ENCODE measurements at places on chromosomes 13 and 19.

- DNase-seq = no peak
Observed at GRCh38 chr13:100363874-100364273, 224.7 kb downstream of the GGACT start.

DNA sequence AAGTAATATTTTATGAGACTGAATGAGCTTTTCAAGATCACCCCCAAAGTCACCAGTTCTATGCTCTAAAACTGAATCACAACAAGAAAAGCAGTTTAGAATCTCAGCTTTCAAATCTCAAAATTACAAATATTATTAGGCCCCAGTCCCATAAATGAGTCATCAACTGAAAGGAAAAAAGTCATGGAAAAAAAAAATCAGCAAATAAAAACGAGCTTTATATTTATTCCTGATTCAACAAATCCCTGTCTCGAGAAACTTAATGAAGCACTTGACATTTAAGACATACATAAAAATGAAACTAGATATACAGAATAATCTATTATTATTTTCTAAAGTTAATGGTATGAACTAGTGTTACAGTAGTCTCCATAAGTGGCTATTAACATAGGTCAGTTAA, 203.0 kb downstream of the DIAPH3 start:
- no peak for DNase-seq

GRCh38 chr13:106521095-106521799, 14.2 kb downstream of the EFNB2 start:
- no peak for DNase-seq

GRCh38 chr13:46527237-46527636, 25.7 kb upstream of the LRCH1 start:
- DNase-seq = no peak

DNA sequence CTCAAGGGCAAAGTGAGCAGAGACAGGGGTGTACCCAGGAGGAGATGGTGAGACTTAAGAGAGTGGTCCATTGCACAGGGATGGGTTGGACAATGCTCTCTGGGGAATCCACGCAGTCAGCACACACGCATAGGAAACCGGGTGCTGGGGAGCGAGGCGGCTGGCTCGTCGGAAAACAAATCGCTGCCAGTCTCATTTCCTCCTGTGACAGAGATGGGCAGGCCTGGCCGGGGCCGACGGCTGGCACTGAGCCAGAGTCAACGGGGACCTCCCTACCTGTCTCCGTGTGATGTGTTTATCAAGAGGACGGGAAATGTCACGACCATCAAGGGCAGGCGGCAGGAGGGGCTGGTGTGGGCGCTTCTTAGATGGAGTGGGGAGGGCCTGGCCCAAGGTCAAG, 27.3 kb downstream of the PTPRS start:
- no peak for DNase-seq

DNA sequence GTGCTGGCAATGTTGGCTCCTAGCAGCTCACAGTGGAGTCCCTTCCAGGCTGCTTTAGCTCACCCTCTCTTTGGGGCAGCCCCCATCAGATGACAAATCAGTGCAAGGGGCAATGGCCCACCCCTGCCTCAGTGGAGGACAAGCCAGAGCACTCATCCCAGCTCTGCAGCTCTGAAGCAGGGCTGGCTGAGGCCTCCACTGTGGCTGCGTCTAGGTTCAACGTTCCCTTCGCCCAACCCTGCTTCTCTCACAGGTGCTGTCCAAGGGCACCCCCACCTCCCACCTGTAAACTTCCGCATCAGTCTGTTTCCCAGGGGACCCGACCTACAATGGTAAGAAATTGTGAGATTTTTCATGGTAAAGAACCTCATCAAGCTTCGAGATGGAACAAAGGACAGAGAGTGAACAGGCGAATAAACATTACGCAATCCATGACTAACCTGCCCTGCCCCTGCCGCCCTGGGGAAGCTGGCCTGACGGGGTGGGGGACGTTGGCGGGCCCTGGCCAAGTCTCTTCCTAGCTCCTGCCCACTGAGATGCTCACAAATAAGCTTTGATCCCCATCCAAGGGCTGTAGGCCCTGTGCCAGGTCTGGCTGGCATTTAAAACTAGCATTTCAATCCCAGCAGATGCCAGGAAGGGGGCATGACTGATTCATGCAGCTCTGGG, 40.5 kb downstream of the DZIP1 start:
- DNase-seq = no peak

- no peak for DNase-seq
Observed at GRCh38 chr13:29522044-29522685, 73.3 kb downstream of the SLC7A1 start.

DNA sequence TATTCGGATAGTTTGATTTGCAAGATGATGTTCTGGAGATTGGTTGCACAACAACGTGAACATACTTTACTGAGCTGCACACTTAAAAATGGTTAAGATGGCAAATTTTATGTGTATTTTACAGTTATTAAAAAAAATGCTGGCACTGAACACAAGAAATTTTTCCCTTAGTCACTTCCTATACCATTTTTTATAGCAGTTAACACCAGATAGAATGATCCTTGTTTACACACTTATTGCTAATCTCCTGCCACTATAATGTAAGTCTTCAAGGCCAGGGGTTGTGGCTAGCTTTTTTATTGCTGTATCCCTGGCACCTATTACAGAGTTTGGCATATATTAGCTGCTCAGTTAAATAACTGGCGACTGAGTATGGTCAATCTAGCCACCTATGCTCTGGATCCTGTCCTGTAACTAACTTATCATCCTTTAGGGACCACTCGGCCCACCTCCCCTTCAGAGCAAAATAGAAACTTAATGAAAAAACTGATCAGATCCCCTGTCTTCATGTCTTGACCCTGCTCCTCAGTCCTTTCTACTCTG, 2.0 kb upstream of the EBPL start:
- no peak for DNase-seq

- no peak for DNase-seq
Observed at GRCh38 chr13:74485757-74486156, 351.6 kb upstream of the KLF12 start.

- DNase-seq = no peak
Observed at GRCh38 chr19:54317108-54317964, 4.4 kb upstream of the LILRA5 start.

GRCh38 chr19:28656644-28657043, 556.3 kb downstream of the UQCRFS1 start:
- no peak for DNase-seq

- DNase-seq = no peak
Observed at GRCh38 chr13:86080340-86080995, 281.2 kb upstream of the SLITRK6 start.

- no peak for DNase-seq
Observed at GRCh38 chr13:76758738-76759137, 127.5 kb downstream of the KCTD12 start.

- DNase-seq = no peak
Observed at GRCh38 chr19:16309643-16310042, 15.0 kb upstream of the KLF2 start.

DNA sequence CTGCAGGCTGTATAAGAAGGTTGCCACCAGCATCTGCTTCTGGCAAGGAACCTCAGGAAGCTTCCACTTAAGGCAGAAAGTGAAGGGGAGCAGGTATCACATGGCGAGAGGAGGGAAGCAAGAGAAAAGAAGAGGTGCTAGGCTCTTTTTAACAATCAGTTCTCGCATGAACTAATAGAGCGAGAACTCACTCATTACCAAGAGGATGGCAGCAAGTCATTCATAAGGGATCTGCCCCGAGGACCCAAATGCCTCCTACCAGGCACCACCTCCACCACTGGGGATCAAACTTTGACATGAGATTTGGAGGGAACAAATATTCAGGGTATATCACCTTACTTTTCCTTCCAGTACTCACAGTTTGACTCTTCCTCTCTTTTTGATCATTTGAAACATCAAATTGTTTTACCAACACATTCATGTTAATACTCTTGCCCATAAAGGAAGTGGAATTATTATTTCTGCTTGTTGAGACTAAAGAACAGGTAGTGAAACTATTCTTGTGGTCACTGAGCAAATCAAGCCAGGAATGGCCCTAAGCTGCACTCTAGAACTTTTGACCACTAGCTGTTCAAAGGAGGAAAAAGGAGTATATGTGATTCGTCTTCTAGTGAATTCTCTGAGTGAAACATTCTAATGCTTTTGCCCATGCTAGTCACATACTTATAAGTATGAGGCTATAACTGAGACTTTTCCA, 45.0 kb downstream of the LACC1 start:
- DNase-seq = no peak

DNA sequence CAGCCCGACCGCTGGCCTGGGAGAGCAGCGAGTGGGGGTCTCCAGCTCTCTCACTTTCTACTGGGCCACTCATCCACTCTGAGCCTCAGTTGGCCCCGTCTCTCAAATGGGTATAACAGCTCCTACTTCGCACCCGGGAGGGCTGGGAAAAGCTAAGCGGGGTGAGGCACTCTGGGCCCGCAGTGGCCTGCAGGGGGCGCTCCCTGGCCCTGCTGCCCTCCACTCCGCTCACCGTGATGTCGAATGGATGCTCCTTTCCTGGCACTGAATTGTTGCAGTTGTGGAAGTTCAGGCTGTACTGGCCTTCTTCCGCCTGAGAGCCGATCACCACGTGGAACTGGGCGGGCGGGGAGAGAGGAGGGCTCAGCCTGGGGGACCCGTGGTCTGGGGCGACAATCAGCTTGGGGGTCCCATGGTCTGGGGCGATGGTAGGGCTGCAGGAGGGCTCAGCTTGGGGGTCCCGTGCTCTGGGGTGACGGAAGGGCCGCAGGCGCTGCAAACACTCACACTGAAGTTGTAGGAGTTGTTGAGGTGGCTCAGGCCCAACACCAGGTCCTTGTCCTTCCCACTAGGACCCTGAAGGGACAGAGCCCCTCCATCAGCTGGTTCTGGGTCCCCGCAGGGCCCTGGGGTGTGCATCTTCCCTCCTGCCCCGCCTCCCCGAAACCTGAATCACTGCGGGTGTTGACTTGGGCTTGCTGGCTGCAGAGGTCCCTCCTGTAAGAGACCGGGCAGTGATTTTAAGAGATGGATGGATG, 3.9 kb downstream of the GPR108 start:
- no peak for DNase-seq

- no peak for DNase-seq
Observed at GRCh38 chr13:75505327-75505726, 23.4 kb upstream of the TBC1D4 start.

All from activated CD8-positive, alpha-beta memory T cell treated with anti-CD3 and anti-CD28 coated beads for 48 hours (primary cell).